NCI-H524 (cell line): ENCODE measurements at places on chromosomes 12 and 14.
A peak's percentile ranks its signal among the peaks of the same experiment; 100 is the strongest.

- peak; percentile 11 for DNase-seq
These were observed 60.2 kb downstream of the PRKCH start for GRCh38 chr14:61381553-61381952.

DNA sequence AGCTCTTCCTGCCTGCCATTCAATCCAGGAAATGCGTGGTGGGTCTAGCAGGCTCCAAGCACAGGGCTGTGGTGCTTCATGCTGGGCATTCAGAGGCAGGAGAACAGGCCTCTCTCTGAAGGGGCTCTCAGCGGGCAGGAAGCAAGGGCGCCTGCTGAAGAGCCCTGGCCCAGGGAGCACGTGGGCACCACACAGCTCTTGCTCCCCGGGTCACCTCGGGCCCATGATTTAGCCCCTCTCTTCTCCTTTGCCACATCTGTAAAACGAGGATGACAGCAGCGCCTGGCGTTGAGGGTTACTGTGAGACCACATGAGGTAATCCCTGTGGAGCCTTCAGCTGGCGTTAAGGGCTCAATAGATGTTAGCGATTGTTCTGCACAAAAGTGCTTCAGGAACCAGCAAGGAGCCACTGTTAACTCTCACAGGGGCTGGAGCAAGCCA, 37.6 kb upstream of the SPTLC2 start:
- DNase-seq = no peak

DNA sequence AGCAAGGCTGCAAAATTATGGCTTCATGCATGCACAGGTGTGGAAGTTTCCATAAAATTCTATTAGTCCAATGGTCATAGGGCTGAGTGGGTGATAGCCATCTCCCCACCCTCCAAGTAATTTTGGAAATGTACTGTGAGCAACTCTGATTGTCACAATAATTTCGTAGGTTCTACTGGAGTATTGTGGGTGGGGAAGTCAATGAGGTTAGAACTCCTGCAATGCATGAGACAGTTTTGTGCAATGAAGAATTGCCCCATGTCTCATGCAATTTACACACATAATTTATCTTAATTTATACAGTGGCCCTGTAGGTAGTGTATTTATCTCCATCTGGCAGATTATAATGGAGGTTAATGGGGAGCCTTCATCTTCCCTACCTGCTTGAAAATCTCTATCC, 20.5 kb downstream of the IFNG start:
- no peak for DNase-seq

GRCh38 chr12:52980096-52980649, 26.1 kb upstream of the EIF4B start:
- no peak for DNase-seq

DNA sequence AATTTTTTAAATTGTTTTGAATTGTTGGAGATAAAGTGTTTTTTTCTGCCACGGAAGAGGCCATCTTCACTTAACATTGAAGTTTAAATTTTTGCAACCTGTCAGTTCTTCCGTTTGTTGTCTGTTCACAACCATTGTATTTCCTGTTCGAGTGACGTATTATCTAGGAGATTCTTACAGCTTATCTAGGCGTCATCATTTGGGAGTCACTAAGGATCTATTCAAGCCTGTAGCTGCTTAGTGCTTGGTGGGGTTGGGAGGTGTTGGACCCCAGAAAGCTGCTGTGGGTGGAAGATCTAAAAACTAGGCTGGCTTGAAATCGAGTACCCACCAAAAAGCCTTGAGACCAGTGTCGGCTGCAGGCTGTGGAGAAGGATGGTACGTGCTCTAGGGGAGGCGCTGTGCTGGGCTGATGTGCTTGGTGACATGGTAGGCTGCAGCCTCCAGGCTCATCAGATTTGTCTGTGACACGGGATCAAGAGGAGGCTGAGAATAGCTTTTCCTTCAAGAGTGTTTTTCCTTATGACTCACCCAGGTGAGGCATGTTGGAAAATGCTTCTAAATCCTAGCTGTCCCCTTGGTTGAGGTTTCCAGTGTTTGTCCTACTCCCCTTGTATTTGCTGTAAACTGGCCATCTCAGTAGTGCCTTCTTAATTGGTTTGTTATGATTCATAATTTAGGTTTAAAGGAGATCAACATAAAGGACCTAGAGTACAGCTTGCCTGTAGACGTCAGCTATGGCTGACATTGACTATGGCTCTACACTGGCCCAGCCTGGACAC, 57.8 kb downstream of the ATG14 start:
- DNase-seq = no peak

DNA sequence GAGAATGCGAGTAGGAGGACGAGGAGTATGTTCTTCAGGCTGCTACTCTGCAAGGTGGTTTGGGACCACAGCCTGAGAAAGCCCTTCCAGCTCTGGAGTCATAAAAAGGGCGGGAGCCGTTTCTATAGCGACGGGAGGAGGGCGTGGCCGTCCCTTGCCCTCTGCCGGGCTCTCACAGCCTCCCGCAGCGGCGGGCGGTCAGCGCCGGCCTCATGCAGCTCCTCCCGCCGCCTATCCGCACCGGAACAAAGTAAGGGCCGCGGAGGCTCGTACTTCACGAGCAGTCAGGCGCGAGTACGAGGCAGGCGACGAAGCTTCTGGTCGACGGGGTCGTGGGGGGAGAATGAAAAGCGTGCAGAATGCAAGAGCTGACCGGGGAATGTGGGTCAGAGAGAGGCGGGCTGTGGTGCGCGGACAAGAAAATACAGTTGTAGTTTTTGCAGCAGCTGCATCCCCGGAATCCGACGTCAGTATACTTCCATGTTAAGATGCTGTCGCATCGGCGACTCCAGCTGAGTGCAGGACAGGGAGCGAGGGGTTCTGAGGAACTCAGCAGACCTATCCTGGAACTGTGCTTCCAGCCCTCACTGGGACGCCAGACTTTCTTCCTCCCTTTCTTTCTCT, at the start of gene DYRK4:
Gene DYRK4, plus strand, starts transcription at position 175 of the 624 bp plus-strand sequence. Its CDS starts 38 bp downstream, at position 213.
- peak; percentile 56 for DNase-seq

GRCh38 chr12:132419631-132420246, 70.2 kb upstream of the FBRSL1 start:
- no peak for DNase-seq

DNA sequence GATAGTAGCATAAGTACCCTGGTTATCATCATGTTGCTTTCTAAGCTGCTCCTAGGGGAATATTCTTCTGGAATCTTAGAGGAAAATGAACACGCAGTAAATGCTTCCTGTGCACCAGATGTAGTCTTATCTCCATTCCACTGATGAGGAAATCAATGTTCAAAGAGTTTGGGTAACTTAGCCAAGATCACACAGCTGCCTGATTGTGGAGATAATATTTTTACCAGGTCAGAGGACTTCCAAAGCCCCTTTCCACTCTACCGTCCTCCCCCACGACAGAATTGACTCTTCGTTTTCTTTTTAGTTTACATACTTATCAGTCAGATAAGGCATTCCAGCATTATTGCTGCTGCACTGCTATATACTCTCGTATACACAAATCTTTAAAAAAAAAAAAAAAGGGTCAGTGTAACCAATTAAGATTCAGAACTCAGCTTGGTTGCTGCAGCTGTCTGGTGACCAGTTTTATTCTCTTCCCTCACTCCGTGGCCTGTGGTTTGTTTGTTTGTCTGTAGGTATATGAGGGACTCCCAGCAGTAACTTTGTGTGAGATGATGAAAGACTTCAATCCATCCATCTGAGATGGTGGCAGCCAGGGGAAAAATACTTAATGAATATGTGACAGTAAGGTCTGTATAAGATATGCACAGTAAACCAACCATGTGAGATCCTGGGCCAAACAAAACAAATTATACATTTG, 110.5 kb downstream of the TGFB3 start:
- no peak for DNase-seq

DNA sequence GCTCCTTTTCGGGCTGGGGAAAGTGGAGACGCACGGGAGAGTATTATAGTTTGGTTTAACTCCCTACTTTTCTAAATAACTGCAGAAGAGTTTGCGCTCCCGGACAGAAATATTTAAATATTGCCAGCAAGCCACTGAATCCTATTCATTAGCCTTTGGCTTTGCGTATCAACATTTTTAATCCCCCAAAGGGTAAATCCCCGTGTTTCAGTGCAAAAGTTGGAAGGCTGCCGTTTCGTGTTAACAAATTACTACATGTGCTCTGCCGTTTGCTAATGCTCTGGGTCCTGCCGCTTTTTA, 372 bp upstream of the DPF3 start:
- no peak for DNase-seq

DNA sequence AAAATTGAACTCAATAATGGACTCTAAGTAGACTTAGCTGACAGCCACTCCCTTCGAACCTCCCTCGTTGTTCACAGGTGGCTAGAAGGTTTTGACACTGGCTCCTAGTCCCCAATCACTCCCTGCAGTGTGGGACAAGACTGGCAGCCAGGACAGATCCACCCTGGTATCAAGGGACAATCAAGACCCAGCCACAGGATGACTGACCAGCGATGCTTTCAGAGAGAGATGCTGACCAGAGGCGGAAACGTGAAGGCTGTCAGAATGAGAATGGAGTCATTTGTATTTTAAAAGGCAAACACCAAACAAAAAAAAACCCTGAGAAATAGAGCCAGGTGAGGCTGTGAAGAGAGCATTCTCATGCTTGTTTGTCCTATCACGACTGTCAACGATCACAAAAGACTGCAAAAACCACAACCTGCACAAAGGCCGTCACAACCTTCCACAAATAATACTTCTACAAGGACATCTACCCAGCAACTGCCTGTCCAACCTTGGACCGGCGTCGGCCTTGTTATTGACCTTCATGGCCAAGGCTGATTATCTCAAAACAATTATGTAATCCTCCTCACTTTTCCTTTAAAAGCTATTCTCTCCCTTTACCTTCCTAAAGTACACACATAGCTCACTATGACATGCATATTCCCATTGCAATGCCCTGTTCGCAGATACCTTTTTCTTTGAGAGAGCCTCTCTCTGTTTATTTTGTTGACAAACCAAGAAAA, 13.2 kb downstream of the EIF5 start:
- DNase-seq = no peak
